T-cell (primary cell): ENCODE measurements at places on chromosomes 2 and 18. TPM values are rescaled to one million over a fixed set of nuclear protein-coding genes. Genes with fewer than 3 reads are reported as not detected.

MYCN gene
- total RNA-seq, result 0.56 TPM

TNFAIP6 gene
- total RNA-seq, result not detected

SERPINB7 gene
- not detected for total RNA-seq

LANCL1 gene
- total RNA-seq, result 25.6 TPM

CD8B gene
- 139 TPM for total RNA-seq

APCDD1 gene
- not detected for total RNA-seq

PROM2 gene
- 2.1 TPM for total RNA-seq

ALK gene
- total RNA-seq, result not detected
